ENCODE measurements at places on chromosomes 2 and 18.

DNA sequence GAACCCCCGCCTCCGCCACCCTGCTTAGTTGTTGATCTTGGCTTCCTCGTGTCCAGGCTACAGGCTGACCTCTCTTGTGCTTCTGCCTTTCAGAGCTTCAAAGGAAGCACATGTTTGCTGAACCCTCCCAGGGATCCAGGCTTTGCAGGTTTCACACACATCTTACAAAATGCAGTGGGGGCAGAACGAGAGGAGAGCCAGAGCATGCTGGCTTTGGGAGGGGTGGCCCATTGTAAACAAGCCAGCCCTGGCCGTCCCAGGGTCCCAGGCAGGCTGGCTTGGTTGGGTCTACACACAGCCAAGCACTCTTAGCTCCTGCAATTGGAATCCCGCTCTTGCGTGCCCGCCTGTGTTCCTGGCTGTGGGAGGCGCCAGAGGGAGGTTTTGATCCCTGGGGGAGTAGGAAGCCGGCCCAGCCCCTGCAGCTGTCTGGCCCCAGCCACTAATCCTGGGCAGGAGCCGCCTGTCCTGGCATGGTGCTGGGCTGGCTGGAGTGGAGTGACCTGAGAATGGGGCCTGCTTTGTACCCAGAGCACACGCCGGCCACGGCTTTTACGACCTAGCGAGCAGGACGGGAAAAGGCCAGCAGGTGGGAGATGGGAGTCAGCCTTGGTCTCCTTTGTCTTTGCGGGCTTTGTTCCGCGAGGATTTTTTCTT is 53.9 kb downstream of the SH3BP4 start:
- no peak for DNase-seq

DNA sequence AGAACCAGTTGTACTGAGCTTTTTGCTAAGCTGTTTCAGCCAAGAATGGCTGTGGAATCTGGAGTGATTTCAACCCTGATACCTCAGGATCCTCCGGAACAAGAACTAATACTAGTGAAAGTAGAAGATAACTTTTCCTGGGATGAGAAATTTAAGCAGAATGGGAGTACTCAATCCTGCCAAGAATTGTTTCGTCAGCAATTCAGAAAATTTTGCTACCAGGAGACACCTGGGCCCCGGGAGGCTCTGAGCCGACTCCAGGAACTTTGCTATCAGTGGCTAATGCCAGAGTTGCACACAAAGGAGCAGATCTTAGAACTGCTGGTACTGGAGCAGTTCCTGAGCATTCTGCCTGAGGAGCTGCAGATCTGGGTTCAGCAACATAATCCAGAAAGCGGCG is 1.6 kb downstream of the ZNF397 start:
- DNase-seq = no peak

DNA sequence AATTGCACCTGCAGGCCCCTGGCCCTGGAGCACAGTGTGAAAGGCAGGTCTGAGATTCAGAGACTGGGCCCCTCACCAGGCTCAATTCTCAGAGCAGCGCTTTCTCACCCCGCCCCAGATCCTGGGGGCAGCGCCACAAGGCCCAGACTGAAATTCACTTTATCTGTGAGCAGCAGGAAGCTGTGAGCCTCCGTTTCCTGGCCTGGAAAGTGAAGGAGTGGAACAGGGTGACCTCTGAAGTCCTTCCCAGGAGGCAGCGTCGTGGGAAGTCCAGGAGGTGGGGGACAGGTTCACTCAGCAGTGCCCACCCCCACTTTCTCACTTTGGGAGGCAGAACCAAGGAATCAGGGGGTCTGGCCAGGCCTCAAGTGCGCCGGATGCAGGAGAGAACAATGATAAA is 235.4 kb downstream of the NDUFA10 start:
- DNase-seq = no peak

DNA sequence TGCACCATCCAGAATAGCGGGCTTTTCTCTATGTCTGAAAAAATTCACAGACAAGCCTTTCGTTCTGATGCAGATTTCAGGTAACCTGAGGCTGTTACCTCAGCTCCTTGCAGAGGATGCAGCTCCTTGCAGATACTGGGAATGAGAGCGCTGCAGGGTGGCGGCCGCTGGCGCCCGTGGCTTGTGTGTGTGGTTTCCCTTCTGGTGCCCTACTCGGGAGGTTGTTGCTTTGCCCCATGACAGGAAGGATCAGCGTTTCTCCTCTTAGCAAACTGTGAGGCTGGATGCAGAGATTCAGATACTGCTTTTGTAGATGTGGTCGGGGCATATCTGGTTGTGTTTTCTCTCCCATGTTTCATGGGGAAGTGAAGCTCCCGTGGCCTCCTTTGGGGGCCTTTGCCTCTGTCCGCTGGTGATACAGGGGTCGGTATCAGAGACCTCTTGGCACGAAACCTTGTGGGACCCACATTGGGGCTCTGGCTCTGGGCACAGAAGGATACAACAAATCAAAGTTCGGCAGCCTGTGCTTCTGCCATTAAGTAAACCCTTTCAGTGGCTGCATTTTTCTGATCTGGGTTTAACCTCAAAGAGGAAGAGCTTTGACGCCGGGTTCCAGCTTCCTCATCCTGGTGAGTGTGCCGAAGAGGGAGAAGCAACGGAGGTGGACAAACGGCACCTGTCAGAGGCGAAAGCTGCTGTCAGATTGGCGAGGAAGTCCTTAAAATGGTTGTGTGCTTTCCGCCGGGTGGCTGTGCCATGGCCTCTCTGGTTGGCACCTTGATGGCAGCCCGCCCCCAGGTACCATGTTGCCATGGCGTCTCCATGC is 127.8 kb downstream of the MBP start:
- no peak for DNase-seq

- DNase-seq = no peak
Observed at GRCh38 chr2:6080932-6081753, 389.0 kb downstream of the SOX11 start.

DNA sequence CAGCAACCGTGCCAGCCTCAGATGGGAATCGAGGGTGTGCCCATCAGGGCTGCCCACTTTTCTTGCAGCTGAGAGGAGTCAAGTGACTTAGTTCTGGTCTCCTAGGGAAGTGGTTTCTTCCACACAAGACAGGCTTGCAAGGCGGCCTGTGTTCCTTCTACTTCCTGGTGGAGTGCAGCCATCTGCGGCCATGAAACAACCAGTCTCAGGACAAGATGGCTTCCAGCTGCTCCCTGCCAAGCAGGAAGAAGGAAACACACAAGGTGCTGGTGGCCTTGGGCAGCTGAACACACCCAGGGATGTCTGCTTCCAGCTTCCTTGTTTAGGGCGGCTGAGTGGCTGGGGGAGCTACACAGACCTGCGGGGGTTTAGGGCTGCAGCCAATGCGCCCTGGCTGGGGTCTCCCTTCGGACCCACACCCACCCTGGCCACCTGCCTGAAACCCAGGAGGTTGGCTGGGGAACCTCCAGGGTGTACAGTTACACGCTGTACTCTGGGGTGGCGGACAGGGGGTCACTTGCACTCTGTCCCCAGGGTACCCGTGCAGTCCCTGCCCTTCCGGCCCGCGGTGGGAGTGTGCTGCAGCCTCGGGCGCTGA is 34.7 kb downstream of the PTPN18 start:
- no peak for DNase-seq

DNA sequence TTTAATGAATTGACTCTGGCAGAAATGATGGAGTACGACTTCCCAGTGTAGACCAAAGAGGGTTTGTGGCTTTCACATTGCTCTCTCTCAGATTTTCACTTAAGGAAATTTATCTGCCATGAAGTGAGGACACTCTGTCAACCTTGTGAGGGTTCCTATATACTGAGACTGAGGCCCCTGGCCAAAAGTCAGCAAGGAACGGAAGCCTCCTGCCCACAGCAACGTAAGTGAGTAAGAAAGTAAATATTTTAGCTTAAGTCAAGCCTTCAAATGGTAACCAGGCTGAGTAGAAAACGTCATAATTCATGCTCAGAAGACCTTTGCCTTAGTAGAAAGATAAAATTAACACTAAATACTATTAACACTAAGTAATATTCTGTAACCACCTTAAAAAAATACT is 1080.5 kb upstream of the ACVR2A start:
- DNase-seq = no peak

DNA sequence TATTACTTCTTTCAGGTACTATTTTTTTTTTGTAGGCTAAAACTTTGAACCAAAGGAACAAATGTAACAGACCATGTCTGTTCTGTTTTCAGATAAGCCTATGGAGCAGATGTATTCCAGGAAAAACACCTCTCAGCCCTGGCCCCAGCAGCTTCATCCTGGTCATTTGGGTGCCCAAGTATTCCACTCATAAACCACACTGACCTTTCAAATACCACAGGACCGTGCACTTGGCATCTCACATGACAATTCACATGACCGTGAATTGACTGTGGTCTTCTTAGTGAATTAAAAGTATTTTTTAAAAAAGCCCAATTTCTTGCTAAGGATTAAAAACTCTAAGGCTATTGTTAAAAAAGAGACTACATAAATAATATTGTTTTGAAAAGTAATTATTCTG is 50.2 kb downstream of the SMIM21 start:
- no peak for DNase-seq

DNA sequence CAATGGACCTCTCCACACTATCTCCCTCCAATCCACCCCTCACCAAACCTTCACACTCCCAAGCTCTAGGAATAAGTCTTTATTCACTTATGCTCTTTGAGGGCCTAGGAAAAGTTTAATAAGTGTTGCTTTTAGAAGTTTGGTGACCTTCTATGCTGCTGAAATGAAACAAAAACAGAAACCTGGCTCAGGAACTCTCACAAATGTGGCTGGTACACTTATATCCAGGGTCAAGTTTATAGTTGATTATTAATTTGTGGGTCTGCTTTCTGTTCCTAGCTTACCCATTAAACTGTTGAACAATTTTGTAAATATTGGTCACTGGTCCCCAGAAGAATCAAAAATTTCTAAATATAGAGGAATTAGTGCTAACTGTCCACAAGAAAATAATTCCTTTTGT is 14.2 kb upstream of the ANKRD44 start:
- DNase-seq = no peak

GRCh38 chr2:10348891-10349290 is 46.2 kb downstream of the HPCAL1 start:
- DNase-seq = no peak

GRCh38 chr2:168825126-168825525 is 22.7 kb downstream of the NOSTRIN start:
- no peak for DNase-seq

- no peak for DNase-seq
Observed at GRCh38 chr2:235230821-235231601, 262.8 kb upstream of the AGAP1 start.

- no peak for DNase-seq
Observed at GRCh38 chr2:160373666-160374065, 119.9 kb downstream of the RBMS1 start.

- no peak for DNase-seq
Observed at GRCh38 chr2:47651296-47651695, 131.6 kb upstream of the MSH6 start.

DNA sequence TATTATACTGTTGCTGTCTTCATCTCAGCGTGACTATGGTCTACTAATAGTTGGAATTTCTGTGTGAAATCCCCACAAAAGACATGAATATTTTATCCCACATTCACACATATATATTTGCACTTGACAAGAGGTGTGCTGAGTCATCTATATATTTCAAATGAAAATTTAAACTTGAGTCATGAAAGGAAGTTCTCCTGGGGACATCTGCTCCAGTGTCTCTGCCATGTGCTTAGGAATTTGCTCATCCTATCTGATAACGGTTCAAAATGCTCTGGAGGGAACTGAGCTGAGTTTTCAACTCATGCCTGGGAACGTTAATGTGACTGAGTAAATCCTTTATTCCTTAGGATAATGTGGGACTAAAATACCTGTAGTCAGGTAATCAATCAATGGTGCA is 326.2 kb upstream of the MEX3C start:
- DNase-seq = no peak

- no peak for DNase-seq
Observed at GRCh38 chr2:120739438-120740090, 3.9 kb downstream of the GLI2 start.

DNA sequence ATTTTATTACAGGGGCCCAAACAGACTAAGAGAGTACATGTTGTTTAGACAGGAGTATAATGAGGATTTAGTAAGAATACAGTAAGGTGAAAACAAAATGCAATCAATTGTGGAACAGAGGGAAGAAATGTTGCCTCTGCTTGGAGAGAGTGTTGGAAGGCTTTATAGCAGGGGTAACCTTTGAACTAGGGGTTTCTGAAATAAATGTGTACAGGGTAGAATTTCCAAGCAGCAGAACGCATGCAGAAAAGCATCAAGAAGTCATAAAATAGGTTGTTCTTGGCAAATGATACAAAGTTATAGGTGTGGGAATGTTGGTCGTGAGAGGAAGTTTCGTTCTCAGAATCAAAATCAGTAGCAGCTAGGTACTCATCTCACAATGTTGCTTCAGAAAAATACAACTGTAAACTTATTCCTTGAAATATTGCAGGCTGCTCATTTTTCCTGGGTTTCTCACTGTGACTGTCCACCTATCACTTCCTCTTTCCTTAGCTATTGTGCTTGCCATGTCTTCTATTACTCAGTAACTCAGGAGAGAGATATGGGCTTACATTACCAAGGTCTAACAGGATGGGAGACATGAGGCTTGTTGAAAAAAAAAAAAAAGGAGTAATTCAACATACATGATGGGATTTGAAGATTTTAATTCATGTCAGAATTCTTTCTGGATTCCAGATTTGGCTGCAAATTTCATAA is 17.1 kb upstream of the HNMT start:
- DNase-seq = no peak

DNA sequence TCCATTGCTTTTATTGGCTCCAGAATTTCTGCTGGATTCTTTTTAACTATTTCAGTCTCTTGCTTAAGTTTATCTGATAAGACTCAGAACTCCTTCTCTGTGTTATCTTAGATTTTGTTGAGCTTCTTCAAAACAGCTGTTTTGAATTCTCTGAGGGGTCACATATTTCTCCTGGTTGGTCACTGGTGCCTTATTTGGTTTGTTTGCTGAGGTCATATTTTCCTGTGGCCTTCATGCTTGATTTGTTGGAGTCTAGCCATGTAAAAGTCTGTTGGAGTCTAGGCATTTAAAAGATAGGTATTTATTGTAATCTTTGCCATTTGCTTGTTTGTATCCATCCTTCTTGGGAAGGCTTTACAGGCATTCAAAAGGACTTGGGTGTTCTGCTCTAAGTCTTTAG is 398.7 kb downstream of the DSEL start:
- no peak for DNase-seq

DNA sequence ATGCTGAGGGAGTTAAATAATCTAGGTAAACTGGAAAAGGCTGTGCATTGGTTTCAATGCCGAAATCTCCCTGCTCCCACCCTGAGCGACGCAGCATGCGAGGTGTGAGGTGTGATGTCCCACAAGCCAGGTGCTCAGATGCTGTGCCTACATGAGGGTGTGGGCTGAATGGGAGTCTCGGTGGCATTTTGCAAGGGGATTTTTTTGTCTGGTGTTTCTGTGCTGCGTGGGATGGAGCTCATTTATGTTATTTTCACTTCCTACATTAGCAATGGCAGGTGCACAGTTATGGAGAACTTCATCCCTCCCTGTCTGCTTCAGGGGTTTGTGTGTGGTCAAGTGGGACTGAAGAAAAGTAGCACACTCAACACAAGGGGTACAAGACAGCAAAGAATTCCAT is 110.2 kb upstream of the CCDC68 start:
- no peak for DNase-seq

GRCh38 chr2:226139759-226140158 is 659.9 kb downstream of the IRS1 start:
- DNase-seq = no peak

GRCh38 chr2:130875935-130876334 is 39.2 kb downstream of the ARHGEF4 start:
- no peak for DNase-seq

GRCh38 chr2:55610954-55611743 is 6.3 kb downstream of the PPP4R3B start:
- DNase-seq = no peak
